ENCODE measurements at places on chromosomes 7 and 10.

DNA sequence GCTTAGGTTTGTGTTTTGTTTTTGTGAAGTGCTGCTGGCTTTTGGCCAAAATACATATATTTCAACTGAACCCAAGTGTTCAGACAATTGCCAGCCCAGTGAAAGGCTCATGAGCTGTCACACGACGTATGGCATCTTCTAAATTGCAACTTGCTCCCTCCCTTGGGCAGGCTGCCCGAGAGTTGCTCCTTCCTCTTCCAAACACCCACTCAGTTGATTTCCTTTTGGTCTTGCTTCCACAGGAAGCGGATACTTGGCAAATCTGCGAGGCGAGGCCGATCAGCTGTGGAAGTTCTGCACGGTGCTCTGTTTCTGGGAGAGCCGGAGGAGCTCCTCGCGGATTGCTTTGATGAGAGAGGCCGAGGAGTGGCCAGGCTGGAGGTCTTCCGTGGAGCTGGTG is 39.6 kb upstream of the ATP6V0A4 start:
- no peak for DNase-seq

DNA sequence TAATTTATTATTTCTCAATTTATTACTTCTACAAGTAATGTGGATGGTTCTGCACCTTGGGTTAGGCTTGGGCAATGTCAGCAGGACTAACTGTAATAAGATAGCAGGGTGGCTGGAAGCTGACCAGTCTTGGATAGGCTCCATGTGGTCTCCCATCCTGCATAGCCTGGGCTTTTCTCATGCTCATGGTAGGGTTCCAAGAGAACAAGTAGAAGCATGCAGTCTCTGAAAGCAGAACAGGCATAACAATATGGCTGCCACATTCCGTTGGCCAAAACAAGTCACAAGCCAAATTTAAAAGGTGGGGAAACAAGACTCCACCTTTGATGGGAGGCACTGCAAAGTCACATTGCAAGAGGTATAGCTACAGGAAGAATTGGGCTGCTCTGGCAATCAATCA is 98.6 kb upstream of the MDFIC start:
- DNase-seq, result no peak

GRCh38 chr7:27147199-27148030 is at the start of gene HOXA6:
Gene HOXA6 (minus strand): TSS chr7:27147774. CDS start chr7:27147749, 25 bp downstream.
- DNase-seq, result no peak

DNA sequence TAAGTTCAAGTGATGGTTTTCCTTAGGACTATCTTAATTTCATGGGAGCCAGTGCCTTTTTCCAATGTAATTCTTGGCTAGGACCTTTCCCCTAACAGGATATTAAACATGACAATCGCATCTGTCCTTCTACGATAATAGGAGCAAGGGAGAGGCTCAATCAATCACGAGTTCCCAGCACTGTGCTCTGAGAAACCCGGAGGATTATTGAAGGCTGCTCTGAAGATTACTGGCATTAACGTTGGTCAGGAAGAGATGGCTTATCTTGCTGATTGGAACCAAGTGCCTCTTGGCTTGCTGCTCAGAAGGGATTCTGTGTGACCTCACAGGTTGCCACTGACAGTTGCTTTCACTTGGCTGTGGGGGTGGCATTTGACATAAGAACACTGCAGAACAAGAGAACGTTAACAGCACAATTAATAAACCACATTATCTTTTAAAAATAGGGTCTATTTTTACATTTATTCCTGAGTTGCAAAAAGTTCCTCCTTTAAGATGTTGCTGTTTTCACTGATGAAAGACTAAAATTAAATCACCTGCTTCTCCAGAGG is 252.1 kb upstream of the TAC1 start:
- DNase-seq, result no peak

DNA sequence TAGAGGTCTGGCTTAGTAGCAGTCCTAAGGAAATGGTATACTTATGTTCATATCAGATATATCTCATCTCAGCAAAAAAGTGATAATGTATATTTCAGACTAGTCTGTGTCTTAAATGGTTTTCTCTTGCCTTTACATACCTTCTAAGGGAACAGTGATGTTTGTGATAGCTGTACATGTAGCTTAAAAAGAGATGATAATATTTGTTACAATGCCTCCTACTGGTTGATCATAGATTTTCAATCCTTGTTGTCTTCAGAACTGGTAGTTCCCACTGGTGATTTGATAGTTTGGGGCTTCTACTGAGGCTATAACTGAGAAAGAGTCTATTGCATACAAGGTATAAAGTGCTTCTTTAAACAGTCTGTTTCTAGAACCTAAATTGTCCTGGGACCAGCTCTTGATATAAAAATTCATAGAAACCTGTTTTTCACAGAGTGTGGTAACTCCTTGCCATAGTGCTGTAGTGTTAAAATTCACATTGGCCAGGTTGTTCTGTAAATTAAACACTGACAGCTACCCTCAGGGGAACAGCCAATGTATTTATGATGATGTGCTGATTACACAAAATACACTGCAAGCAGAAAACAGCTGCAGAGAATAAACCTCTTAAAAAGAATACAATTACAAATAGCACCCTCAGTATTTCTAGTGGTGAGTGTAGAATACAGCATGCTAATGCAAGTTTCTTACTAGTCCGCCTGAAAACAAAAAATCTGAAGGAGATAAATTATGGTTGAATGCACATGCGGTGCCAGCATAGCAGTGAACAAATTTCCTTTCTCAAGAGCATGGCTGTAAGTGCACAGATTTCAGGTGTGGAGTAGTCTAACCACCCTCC is 90.3 kb downstream of the BTRC start:
- DNase-seq, result no peak

- no peak for DNase-seq
These were observed 141.9 kb downstream of the CACNB2 start for GRCh38 chr10:18282094-18282493.

- DNase-seq, result no peak
These were observed 20.8 kb upstream of the OR2A5 start for GRCh38 chr7:144027974-144028373.

DNA sequence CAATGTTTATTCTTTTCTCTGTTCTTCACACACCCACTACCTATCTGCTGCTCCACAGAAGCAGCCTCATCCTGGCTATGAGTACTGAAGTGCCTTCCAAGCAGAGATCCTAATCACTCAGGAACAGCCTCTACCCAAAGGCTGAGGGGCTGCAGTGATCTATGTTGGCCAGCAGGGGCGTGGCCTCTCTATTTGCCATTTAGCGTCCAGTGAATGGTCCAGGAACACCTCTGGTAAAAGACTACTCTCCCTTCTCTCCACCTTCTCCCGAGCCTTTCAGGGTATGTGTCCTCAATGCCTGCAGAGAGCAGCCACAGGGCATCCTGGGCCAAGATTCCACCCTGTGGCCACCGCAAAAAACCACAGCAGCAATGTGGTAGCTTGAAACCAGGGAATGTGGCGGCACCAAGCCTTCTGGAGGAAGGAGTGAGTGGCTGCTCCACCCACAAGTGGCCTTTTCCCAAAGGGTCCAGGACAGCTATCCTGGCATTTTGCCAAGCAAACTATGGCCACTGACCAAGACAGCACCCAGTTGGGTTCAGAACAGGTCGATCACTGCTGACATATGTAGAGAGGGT is 70.9 kb downstream of the SYPL1 start:
- peak; percentile 32 for DNase-seq

GRCh38 chr10:51204701-51205100 is 130.4 kb downstream of the PRKG1 start:
- DNase-seq, result no peak

- DNase-seq, result peak; percentile 3
These were observed 108.1 kb downstream of the PRKAG2 start for GRCh38 chr7:151768805-151769187.

- no peak for DNase-seq
These were observed 330.6 kb downstream of the CCSER2 start for GRCh38 chr10:84659027-84659426.

DNA sequence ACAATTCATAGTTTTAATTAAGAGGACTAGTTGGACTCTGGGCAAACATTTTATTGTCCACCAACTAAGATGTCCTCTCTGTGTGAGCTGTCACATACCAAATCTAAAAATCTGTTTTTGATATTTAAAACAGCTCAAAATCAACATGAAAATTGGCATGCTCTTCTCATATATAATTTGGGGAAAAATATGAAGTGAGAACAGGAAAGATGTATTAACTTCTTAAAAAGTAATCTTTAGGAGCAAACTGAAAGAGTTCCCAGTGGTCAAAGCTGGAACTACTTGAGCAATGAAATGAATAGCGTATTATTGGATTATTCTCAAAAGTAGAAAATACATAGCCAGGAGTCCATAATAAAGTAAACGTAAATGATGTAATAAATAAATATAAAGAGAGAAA is 147.2 kb downstream of the DYNC1I1 start:
- no peak for DNase-seq

DNA sequence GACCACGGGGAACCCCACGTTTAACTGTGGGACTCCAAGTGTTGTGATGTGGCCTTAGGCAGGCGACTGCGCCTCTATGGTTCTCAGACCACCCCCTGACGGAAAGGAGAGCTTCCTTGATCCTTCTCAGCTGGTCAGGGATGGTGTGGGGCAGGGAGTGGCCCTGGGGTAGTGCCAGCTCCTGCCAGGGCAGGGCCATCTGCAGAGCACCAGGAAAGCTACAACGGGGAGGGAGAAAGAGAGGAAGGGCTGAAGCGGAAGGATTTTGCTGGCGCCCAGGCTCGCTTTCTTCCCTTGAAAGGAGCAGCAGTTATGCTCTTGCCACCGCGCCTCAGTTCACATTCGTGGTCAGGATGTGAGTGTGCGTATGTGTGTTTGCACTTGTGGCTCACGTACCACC is 74.9 kb upstream of the PCBD1 start:
- DNase-seq, result no peak

GRCh38 chr10:77685432-77685831 is 47.8 kb upstream of the KCNMA1 start:
- no peak for DNase-seq

DNA sequence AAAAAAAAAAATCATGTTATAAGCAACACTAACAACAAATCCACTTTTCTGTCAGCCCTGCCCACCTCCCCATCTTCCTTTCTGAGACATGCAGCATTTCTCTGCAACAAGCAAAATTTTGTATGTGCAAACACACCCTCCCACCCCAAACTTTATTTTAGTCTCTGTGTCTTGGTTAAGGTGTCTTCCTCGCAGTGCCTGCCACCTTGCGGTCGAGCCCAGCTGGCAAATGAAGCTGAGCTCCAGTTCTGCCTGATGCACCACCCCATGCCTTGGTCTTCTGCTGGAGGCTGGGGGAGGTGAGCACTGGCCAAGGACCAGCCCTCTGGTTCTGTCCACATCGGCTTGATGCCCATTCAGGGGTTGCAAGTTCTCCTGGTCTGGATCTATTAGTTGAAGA is 206.3 kb downstream of the MGMT start:
- no peak for DNase-seq

DNA sequence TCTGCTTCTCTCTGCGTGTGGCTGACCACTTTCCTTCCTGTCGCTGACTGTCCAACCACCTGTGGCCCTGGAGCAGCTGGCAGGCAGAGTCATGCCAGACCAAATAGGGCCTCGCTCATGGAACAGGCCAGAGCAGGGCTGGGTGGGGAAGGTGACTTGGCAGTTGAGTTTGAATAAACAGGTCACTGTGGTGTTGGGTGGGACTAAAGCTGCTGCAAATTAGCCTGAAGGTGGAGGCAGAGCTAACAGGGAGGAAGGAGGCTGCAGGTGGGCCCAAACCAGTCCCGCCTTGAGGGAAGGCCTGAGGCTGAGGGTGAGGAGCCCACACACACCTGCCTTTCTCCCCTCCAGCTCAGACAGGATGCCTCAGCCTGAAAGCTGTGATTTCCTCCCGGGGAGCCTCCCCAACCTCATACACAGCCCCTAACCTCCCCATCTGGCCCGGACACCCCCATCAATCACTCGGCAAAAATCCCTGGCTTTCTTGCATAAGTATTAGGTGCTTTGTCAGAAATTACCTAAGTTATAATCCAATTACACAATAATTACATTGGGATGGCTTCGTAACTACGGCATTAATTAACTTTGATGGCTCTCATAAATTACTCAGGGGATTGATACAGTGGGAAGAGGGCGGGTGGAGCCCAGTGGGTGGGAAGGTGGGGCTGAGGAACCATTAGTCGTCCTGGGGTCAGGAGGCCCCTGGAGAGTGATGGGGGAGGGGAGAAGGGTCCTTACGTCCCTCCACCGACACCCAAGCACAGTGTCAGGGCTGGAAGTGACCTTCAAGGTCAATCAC is 97.7 kb upstream of the PCBD1 start:
- no peak for DNase-seq

All from activated naive CD4-positive, alpha-beta T cell treated with Interleukin-2 at 50 U/mL for 16 hours (primary cell).